Stimulated activated CD4-positive, alpha-beta T cell treated with anti-CD3 and anti-CD28 coated beads, Interleukin-15, amount 100 ng/mL, for 1 hour (primary cell): ENCODE measurements at places on chromosomes 12 and 14.

- DNase-seq, result no peak
Observed at GRCh38 chr14:68268197-68268596, 448.6 kb downstream of the RAD51B start.

DNA sequence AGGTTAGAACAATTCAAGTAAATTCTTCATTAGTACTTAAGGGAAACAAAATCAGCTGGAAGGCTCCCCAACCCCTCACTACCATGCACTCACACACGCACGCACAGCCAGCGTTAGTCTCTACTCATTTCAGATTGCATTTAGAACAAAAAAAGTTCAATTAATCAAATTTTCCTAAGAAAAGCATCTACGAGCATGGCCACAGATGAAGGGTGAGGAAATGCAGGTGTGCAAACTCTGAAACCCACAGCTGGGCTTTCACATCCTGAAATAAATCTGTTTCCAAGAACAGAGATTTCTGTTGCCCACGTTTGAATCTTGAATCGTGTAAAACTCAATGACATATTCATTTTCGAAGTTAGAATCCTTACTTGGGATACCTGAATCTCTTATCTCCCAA lies 62.6 kb downstream of the SEL1L start:
- no peak for DNase-seq

- no peak for DNase-seq
Observed at GRCh38 chr12:10238526-10238925, 25.8 kb downstream of the GABARAPL1 start.

DNA sequence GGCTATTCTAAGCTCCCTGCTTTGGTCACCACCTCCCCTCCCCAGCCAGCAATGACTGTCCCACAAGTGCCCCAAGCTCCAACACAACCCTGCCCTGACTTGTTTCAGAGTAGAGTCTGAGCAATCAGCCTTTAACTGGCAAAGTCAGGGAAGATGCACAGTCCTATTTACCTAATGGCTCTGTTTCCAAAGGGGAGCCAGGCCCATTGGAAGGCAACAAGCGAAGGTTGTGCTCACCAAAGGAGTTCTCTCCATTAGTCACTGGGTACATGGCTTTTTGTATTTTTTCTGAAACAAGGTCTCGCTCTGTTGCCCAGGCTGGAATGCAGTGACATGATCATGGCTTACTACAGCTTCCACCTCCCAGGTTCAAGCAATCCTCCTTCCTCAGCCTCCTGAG lies 267.1 kb upstream of the CRY1 start:
- no peak for DNase-seq

GRCh38 chr14:69632164-69632563 lies 20.8 kb downstream of the SUSD6 start:
- DNase-seq, result no peak

DNA sequence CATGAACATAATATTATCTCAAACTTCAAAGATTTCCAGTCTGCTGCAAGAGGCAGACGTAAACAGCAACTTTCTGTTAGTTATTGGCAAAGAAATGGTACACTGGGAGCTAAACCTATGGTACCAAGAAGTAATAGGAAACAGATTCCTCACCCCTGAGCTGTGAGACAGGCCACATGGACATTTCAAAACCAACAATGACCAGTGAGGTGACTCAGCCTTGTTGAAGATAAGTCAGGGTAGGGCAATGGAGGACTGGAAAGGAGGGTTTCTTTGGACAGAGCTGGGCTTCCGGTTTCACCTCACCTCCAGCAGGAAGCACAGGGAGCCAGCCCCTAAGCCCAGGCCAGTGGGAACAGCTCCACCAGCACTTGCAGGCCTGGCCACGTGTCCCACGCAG lies 1320.5 kb downstream of the AACS start:
- DNase-seq, result no peak

DNA sequence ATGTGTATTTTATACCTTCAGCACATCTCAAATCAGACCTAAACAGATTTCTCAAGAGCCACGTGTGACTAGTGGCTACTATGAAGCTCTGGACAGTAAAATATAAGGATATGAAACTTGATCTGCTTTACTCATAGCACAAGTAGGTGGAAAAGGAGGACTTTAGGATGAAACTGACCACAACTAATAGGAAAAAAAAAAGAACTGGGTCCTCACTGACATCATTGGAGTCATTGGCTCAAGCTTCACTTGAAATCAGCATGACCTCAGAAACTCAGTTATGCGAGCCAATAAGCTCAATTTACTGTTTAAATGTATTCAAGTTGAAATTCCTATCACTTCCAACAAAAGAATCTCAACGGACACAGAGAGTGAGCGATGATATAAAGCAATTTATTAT lies 34.1 kb upstream of the CIT start:
- DNase-seq, result no peak

- no peak for DNase-seq
Observed at GRCh38 chr12:70619471-70620152, 17.6 kb downstream of the PTPRB start.

DNA sequence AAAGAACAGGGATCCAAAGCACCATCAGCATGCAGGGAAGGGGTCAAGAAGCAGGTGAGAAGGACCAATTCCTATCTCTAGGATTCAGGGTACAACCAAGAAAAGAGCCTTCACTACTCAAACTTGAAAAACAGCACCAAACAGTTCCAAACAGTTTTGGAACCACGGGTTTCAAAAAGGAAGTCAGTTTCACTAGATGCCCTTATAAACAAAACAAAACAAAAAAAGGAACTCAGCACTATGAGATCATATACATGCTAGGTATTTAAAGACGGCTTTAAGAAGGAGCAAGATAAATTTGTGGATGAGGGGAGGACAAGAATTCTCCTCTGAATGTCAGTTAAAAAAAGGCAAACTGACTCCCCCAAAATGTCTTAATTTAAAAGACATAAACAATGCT lies 6.0 kb downstream of the INSM2 start:
- no peak for DNase-seq

GRCh38 chr12:68056300-68056699 lies 67.1 kb downstream of the IFNG-AS1 start:
- no peak for DNase-seq

DNA sequence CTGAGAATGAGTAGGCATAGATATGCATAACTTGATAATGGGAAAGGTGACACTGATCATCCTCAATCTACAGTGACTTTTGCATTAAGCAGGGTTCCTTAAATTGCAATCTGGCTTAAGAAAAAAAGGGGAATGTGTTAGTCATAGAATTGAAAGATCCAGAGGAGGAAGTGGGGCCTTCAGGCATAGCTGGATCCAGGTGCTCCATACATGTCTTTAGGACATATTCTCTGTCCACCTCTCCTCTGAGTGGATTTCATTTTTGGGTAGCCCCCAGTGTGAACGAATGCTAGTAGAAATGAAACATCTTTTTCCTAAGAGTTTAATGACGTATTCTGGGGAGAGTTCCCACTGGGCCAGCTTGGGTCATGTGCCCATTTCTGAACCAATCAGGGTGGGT lies 27.6 kb downstream of the CCDC63 start:
- no peak for DNase-seq

DNA sequence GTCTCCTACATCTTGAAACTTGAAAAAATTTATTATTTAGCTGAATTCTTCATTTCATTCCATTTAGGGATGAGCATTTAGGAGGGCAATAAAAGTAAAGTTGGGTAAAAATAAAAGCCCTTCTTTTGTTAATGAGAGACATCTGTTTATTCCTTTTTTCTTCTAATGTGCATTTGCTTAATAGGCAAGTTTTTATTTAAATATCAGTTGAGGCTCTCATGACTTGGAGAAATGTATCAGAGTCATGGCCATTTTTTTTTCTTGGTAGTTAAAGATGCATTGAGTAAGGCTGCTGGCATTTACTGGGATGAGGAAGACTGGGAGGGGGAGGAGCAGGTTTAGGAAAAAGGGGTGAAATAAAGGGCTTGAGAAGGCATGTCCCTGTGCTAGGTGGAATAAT lies 609.9 kb upstream of the TMEM132C start:
- no peak for DNase-seq

DNA sequence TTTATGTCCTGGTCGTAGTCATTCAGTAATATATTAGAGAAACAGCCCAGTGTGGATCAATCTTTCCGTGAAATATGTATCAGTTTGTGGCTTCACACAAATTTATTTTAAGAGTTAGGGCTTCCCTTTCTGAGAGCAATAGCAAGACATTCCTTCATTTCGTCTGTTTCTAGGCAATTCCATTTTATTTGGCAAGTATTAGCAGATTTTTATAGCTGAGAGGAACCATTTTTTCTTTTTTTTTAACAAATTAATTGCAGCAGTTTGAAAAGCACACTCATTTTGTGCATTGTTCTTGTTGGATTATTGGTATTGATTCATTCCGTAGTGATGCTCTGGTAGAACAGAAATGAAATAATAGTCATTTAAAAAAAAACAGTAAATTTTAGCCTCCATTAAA lies 132.9 kb downstream of the SRGAP1 start:
- no peak for DNase-seq

GRCh38 chr12:51591016-51591901 lies at the start of gene SCN8A:
SCN8A (plus strand) TSS chr12:51591233; CDS start chr12:51662818, 71,585 bp downstream.
- DNase-seq, result peak; percentile 40

DNA sequence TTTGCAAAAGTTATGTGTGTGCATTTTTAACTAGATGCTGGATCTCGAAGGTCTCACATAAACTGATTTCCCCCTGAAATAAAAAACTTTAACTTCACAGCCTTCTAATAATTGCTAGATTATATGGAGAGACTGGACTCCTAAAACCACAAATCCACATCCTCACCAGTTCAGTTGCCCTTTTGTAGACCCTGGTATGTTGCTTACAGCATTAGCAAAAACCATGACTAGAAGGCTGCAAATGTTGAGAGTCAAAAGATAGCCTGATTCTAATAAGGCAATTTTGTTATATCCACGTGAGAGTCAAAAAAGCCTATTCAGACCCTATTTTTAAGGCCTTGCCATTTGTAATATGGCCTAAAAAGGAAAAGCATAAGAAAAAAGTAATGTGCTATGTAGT lies 37.4 kb downstream of the RASSF8 start:
- no peak for DNase-seq

DNA sequence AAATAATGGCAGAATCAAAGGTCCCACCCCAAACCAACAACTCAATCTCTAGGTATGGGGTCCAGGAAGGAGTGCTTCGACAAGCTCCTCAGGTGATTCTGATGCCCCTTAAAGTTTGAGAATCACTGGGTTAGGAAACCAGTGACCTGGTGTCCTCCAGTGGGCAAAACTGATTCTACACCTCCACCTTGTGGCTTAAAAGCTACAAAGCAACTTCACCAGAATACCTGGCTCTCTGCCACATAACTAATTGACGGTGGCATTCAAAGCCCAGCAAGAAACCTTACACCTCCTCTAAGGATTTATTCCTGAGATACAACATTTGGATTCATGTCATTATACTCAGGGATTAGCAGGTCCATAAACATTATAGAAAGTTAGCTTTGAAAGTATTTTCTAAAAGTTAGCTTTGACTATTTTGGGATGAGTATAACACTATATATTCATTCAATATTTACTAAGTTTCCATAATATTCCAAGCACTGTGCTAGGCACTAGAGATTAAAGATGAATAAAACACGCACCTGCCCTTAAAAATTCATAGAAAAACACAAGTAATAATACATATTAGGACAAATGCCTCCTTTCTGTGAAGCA lies 45.4 kb downstream of the DCAF5 start:
- DNase-seq, result no peak

DNA sequence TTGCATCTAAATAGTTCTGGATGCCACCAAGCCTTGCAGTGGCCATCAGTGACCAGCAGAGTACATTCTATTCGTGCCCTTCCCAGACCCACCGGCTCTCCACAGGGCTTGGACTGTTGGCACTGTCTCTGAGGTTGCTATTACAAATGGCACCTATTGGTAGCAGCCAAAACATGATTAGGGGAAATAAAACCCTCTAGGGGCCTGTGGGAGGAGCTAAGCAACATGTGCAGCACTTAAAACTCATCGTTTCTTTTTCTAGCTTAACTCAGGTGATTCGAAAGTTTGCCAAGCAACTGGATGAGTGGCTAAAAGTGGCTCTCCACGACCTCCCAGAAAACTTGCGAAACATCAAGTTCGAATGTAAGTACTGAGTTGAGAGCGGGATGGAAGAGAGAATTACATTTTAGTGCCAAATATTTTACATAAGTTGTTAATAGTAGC lies 65.4 kb upstream of the RIC8B start:
- DNase-seq, result no peak
